Esophagus mucosa (tissue), 1 donor: ENCODE measurements at places on chromosomes 2 and 18. TPM values are rescaled to one million over a fixed set of nuclear protein-coding genes. Genes with fewer than 3 reads are reported as not detected.
A peak's percentile ranks its signal among the peaks of the same experiment; 100 is the strongest.

ARHGEF33 gene
- total RNA-seq: not detected

NCKAP5 gene
- total RNA-seq: 8.9 TPM

DSC3 gene
- total RNA-seq: 319 TPM

MAPK4 gene
- total RNA-seq: 0.12 TPM

CRACDL gene
- 6.6 TPM for total RNA-seq

CD28 gene
- 0.28 TPM for total RNA-seq

NEU4 gene
- not detected for total RNA-seq

DNA sequence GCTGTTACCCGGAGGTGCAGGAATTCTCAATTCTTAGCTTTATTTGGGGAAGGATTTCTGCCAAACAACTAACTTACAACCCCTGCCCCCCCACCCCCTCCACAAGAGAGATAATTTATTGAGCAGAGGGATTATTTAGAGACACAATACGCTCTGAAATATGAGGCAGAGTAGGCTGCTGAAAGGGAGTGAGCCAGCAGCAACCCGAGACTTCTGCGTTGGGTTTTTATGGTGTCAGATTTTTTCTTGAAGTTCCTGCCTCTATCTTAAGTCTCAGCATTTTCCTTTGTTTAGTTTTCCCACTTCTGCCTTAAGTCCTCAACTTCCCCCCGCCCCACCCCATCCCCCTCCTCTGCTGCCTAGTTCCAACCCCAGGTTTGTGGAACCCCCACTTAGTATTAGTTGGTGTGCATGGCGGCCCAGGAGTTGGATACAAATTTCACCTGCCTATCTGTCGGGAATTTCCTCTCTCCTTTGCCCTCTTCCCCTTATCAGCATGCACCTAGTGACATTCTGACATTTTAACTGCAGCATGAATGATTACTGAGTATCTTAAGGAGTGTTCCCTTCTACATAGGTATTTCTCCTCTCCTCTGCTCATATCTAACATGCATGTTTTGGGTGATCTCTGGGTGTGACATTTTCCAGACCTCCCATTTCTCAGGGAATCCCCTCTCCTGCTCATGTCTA is 1635.9 kb upstream of the LRRTM1 start:
- ATAC-seq: no peak

DNA sequence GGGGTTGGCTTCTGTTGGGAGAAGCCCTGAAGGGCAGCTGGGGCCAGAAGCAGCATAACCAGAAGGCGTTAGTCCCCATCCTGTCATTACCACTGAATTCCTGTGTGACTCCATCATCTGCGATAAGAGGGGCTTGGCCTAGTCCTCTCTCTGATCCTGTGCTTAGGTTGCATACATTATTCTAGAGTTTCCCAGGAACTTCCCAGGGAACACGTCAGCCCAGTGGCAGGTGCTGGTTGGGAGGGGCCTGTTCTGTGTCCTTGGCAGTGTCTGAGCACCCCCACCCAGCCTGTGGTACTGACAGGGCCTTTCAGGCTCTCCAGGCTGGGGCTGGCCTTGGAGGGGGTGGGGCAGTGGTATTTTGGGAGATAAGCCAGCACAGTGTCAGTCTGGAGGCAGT is 4.5 kb upstream of the TOGARAM2 start:
- ATAC-seq: no peak

GRCh38 chr18:46134920-46135675 is 30.9 kb downstream of the HAUS1 start:
- no peak for ATAC-seq

GRCh38 chr2:165778187-165778556 is 15.9 kb downstream of the GALNT3 start:
- ATAC-seq: no peak

DNA sequence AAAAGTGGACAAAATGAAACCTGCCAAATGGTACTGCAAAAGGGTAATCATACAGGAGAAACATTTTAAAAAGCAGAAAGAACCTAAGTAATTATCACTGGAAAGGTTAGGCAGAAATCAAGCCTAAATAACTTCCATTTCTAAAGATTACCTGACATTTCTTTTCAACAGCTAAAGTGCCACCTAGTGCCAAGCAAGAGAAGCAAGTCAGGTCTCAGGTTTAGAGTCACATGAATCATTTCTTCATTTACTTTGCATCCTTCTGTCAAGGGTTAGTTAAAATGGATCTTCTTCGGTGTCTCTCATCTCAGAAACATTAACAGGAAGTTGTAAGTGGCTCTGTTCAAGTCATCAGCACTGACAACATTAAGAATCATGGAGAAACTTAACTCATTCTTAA is 90.3 kb downstream of the AKAIN1 start:
- ATAC-seq: no peak

DNA sequence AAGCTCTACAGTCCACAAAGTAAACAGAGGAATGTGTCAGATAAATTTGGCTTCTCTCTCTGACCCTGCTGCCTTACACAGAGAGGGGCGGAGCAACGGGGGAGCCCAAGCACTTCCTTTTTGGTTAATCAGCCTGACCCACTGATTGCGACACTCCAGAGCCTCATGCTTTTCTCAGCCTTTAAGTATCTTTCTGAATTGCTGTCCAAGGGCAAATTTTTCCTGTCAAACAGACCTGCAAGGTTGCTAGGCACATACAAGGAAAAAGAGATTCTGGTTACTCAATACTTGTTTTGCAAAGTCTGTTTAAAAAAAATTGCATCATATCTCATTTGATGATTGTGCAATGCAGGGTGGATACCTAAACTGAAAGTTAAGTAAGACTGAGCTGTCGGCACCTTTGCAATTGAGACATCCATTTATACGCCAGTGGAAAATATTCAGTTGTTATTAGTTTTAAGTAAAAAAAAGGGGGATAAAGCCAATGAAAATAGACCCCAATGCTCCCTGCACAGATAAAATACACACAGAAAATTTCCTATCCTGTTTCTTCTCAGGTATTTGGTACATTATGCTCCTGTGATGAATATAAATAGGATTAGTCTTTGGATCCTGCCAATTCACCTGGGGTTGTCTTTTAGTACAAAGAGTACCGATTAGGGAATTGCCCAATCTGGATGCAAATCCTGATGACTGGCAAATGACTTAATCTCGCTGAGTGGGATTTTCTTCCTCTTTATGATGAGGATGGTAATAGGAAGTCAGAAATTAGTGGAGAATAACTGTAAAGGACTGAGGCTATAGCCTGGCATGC is 260.2 kb upstream of the TRIB2 start:
- peak; percentile 95 for ATAC-seq

DNA sequence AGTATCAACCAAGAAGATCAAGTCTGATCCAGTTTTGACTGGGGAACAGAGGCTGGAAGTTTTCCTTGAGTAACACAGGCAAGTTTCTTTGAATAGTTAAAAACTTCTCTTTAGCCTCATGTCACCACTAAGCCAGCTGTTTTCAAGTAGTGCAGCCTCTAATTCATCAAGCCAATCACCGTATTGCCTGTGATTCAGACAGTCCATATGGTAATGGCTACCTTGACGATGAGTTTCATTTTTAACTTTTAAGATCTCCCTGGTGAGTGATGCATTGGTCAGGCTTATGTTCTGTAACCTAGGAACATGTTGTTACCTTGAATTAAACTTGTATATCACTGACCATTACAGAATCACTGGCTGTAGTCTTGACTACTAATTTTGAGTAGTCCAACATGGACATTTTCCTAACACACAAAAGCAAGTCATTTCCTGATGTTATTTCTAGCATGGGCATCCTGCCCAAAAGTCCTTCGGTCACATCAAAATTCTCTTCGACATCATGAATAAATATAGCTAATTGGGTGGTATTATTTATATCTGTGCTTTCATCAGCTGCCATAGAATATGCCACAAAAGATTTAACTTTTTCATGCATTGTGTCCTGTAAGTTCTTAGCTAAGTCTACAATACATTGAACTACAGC is 238.8 kb upstream of the GCFC2 start:
- ATAC-seq: no peak

DNA sequence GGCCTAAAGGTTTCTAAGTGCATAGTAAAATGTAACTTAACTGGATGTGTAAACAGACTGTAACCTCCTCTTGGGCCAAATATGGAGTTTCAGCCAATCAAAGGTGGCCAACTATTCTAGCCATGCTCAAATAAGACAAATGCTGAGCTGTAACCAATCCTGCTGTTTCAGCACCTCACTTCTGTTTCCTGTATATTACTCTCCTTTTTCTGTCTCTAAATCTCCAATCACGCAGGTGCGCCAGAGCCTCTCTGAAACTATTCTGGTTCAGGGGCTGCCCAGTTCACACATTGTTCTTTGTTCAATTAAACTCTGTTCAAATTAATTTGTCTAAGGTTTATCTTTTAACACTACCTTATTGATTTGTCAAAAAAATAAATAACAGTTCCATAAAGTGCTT is 532.7 kb upstream of the DCC start:
- ATAC-seq: no peak

GRCh38 chr2:217993138-217993537 is 9.7 kb downstream of the TNS1 start:
- ATAC-seq: no peak

- peak; percentile 41 for ATAC-seq
Measured at GRCh38 chr2:241009601-241010530, 11.4 kb downstream of the SNED1 start.

DNA sequence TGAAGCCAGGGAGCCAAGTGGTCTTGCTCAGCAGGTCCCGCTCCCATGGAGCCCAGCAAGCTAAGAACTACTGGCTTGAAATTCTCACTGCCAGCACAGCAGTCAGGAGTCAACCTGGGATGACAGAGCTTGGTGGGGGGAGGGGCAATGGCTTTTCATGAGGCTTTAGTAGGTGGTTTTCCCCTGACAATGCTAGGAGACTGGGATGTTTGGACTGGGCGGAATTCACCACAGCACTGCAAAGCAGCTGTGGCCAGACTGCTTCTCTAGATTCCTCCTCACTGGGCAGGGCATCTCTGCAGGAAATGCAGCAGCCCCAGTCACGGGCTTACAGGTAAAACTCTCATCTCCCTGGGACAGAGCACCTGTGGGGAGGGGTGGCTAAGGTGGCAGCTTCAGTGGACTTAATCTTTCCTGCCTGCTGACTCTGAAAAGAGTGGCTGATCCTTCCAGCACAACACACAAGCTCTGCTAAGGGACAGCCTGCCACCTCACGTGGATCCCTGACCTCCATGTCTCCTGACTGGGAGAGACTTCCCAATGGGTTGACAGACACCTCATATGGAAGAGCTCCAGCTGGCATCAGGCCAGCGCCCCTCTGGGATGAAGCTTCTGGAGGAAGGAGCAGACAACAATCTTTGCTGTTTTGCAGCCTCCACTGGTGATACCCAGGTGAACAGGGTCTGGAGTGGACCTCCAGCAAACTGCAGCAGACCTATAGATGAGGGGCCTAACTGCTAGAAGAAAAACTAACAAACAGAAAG is 349.7 kb upstream of the ST6GAL2 start:
- no peak for ATAC-seq

DNA sequence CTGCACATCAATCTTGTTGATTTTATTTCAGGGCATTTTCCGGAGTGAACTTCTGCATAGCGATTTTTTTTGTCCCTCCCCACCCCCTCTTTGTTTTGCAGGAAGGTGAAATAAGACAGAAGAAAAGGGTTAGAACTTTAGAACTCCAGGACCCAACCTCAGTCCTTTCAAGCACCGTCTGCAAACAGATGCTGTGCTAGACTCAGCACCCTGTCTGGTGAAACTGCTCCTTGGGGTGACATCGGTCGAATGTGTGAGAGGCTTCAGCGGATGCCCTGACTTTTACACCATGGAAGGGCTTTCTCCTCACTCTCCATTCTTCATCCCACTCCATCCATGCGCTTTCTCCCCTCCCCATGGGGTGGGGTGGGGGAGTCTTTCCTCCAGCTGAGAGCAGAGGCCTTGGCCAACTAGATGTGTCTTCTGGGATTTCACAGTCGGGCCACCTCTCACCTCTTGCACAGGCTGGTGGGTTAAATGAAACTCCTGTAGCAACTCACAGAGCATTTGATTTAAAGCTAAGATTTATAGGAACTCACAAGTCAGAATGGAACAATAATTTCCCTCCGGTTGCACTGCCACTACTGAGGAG is 43.3 kb upstream of the EDAR start:
- ATAC-seq: no peak

- ATAC-seq: no peak
Measured at GRCh38 chr2:191115391-191115790, 35.4 kb downstream of the STAT4 start.

DNA sequence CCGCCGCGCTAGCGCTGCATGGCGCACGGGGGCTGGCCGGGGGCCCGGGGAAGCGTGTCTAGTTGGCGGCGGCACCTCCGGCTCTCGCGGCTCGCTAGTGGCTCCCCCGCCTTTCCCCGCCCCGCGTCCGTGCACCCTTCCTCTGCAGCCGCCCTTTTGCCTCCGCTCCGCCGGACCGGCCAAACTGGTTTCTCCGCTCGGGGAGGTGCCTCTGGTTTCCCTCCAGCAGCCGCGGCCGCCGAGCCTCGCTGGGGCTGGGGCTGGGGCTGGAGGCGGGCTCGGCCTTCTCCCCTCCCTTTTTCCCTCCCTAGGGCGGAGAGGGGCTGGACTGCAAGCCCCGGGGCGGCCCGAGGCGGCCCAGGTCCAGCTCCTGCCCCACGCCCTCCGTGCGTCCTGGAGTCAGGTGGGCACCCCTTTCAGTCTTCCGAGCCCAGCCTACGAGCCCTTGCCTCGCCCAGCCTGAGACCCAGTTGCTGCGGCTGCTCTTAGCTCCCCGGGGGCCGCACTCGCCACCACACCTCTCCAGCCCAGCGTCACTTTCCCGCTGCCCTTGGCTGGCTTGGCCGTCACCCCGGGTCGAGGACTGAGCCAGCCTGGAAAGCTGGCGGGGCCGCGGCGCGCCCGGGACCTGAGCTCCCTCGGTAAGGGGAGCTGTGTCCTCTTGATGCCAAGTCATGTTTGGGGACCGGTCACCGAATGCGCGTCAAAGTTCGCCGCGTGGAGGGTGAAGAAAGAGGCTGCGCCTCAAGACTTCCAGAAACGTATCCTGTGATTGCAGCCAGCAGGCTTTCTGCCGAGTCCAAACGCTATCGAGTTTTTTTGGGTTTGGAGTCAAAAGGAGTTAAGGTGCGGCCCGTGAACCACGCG is at the start of gene ATP8B1:
ATP8B1 (minus strand) TSS at position 213 of the 867 bp plus-strand sequence. CDS start 71,508 bp downstream, outside the sequence.
- peak; percentile 93 for ATAC-seq

DNA sequence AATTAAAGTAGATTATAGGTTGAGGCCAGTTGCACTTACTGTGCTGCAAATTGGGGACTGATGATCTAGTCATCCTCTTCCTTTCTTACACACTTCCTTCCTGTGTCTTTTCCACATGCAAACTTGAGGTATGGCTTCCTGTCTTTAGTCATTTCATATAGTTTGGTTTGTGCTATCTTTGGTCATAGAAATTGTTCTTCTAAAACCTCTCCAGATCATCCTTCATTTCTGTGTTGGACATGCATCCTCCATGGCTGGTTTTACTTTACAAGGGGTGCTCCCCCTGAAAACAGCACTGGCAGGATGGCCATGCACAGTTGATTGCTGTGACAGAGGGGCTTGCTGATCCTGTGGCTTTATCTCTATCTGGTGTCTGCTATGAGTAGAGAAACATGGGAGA is 36.5 kb downstream of the MGAT5 start:
- peak; percentile 17 for ATAC-seq
